ENCODE measurements at places on chromosomes 7 and 10.

DNA sequence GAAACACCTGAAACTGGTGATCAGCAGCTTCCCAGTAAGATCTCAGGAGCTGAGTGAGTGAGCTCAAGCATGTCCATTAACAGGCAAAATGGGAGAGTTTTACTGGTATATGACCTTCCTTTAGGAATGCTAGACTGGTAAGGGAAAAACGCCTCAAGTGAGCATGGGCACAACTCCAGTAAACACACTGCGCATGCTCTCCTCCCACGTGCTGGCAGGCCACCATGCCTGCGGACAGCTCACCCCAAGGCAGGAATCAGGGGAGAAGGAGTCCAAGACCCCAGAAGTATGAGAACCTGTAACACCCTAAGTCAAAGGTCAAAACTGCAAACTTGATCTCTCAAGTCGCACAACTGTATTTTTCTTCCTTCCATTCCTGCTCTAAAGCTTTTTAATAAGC lies 128.3 kb downstream of the CD36 start:
- peak; percentile 32 for DNase-seq

GRCh38 chr7:136807598-136807997 lies 60.9 kb upstream of the CHRM2 start:
- no peak for DNase-seq

GRCh38 chr7:52436278-52436677 lies 599.2 kb upstream of the POM121L12 start:
- no peak for DNase-seq

GRCh38 chr7:13327669-13328068 lies 640.2 kb downstream of the ARL4A start:
- DNase-seq = peak; percentile 86

DNA sequence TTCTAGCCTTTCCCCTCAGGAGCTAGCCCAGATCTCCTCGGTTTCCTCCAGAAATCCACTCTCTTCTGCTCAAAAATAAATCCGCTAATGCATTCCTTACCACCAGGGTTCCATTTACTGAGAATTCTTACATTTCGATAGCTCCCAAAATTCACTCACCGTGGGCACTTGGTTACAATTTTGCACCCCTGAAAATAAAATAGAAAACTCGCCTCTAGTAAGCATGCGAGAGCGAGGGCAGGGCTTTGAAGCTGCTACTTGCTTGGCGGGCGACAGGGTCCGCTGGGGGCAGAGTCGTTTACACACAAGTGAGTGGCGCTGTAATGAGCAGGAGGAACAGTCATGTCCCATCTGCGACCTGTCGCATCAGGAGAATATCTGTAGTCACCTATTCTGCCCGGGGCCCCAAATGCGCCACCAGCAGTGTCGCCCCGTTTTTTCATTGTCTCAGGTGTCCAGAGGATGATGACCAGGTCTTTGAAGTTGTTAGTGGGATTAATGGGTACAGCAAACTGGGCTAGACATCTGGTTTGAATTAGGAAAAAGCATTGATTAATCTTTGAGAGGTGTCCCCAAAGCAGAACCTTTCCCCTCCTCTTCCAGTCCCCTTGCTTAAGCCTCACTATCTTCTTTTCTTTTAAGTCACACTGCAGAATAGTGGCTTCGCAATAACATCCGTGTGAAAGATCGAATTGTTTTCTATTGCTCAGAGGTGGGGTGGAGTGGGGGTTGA lies 1.2 kb upstream of the MEOX2 start:
- DNase-seq = peak; percentile 28

All from fibroblast of lung (primary cell).